ENCODE measurements at places on chromosomes 1 and 21. TPM values are rescaled to one million over a fixed set of nuclear protein-coding genes. Genes with fewer than 3 reads are reported as not detected.

Gene REN
- total RNA-seq, result not detected

Gene NBPF4
- total RNA-seq, result not detected

Gene CCT8
- 400 TPM for total RNA-seq

GRCh38 chr1:47935856-47936255 is 61.3 kb downstream of the TRABD2B start:
- no peak for DNase-seq

GRCh38 chr1:15005116-15005515 is 148.4 kb upstream of the TMEM51 start:
- no peak for DNase-seq

- no peak for DNase-seq
Observed at GRCh38 chr1:33039840-33040239, 3.2 kb upstream of the AK2 start.

GRCh38 chr1:35220976-35221375 is 28.0 kb upstream of the SFPQ start:
- no peak for DNase-seq

DNA sequence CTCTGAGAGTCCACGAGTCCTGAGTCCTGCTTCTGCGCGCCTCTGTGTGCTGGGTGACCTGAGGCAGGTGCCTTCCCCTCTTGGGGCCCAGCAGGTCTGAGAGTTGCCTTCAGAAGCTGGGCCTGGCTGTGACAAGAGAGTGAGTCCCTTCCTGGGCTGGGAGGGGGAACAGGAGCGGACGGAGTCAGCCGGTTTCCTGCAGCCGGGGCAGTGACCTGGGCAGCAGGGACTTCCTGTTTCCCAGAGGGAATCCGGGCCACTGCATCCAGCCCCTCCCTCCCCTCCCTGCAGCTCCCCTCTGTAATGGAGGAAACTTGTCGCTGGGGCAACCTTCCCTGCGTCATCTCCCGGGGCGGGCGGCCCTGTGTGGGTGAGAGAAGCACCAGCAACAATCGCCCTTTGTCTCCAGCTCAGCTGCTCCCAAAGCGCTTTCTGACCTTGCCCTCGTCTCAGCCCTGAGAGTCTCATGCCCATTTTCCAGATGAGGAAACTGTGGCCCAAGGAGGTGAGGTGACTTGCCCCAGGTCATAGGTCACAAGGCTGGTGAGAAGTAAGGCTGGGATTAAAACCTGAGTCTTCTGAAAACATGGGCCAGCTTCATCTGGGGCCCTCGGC is 61.1 kb downstream of the SDC3 start:
- no peak for DNase-seq

DNA sequence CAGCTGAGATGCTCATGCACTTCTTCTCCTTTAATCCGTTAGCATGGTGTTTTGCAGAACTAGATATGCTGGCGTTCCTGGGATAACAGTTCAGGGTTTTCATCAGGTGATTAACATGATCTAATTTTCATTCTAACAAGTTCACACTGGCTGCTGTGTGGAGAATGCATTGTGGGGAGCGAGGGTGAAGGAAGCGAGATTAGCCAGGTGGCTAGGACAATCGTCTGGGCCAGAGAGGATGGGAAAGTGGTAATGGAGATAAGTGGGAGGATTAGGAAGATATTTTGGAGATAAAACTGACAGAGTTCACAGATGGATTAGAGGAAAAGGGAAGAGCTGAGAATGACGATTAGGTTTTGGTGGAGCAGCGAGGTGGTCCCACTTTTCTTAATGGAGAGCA is 138.1 kb upstream of the MAGI3 start:
- DNase-seq, result no peak

DNA sequence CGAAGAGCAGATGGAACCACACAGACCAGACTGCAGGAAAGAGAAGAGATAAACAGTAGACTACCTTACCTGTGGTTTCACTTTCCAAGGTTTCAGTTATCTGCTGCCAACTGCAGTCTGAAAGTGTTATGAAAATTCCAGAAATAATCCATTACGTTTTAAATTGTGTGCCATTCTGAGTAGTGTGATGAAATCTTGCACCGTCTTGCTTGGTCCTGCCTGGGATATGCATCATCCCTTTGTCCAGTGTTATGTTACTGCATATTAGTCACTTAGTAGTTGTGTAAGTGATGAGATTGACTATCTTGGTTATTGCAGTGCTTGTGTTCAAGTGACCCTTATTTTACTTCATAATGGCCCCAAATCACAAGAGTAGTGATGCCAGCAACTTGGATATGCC is 33.9 kb downstream of the DNAJC6 start:
- DNase-seq, result no peak

DNA sequence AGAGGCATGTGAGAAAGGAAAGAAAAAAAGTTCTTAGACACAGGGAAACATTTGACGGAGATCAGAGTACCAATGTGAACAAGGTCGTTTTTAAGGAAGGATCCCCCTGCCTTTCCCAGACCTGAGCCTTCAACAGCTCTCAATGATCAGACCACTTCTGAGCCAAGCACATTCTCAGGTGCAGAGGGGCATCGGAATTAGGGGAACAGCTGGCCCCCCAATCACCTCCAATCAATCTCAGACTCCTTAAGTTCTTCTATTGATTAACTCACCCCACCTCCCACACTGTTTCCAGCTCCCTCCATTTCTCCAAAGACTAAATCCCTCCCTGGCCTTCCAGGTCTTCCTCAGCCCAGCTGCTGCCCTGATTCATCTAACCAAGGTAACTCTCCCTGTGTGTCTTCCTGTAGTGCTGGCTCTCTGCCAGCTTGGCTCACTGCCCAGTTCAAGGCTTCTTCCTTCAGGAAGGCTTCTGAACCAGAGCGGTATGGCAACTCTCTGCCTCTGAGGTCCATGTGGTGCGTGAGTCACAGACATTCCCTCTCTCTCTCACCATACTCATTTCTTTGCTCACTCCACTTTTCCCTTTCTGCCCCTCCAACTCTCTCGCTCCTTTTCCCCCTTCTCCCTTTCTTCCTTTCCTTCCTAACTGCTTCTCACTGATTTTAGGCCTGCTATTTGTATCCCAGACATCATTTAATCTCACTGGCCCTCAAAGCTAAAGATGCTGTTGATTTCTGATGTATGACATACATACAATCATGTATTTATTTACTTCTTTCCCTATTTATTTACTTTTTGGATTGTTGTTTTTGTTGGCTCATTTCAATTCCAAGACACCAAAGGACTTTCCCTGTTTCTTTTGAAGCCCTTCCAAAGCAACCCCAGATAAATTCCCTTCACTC is 18.1 kb downstream of the CFAP45 start:
- no peak for DNase-seq

DNA sequence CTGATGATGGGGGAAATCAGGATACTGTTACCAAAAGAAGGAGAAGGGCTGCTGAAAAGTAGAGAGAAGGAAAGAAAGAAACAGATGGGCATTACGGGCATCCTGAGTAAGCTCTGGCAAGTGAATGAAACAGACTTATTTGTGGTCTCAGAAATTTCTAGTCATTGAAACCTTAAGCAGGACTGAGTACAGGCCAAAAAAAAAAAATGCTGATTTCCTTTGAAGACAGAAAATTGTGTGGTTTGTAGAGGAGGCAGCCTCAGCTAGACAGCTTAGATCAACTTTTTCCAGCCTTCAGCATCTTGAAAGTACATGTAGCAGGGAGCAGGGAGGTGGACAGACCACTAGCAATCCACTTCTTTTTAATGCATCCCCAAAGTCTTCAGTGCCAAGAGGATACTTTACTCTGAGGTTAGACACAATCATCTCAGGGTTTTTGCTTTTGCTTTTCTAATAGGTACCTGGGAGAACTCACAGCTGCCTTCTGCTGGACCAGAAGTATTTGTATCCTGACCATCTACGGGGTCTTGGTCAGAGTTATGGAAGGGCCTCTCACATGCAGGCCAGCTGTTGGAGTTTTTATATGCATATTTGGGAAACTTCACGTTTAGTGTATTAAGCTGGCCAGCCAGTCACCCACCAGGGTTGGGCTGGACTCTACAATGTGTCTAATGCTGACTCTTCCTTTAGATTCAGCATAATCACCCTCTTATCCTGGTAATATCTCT is 10.6 kb upstream of the CAPZB start:
- no peak for DNase-seq

GRCh38 chr1:220928725-220929300 is 49.6 kb downstream of the HLX start:
- no peak for DNase-seq

GRCh38 chr1:165055581-165055980 is 300.9 kb downstream of the LMX1A start:
- no peak for DNase-seq

- no peak for DNase-seq
Observed at GRCh38 chr1:209769971-209770370, 14.1 kb downstream of the TRAF3IP3 start.

DNA sequence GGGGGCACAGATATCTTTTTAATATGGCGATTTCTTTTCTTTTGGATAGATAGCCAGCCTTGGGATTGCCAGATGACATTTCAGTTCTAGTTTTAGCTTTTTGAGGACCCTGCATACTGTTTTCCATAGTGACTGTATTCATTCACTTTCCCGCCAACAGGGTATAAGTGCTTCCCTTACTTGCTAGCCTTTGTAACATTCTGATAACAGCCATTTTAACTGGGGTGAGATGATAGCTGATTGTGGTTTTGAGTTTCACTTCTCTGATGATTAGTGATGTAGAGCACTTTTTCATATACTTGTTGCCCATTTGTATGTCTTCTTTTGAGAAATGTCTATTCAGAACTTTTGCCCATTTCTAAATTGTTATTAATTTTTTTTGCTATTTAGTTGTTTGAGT is 151.9 kb downstream of the NTPCR start:
- no peak for DNase-seq

DNA sequence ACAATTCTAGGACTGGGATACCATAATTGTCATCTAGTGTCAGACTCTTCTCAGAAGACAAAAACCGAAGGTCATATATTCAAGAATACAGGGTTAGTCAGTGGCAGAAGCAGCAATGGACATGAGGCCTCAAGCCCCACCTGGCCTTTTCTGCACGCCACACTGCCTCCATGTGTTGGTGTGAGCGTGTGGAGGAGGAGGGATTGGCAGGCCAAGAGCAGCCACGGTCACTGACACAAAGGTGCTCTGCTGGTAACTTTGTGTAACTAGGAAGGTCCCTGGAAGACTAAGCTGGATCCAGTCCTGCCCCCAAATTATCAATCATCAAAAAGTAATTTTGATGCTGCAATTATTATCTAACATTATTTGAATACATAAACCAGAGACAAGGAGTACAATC is 34.9 kb downstream of the HSF2BP start:
- no peak for DNase-seq

- no peak for DNase-seq
Observed at GRCh38 chr21:38380481-38381137, 117.7 kb downstream of the ERG start.

- no peak for DNase-seq
Observed at GRCh38 chr1:59671953-59672305, 142.8 kb upstream of the HOOK1 start.

DNA sequence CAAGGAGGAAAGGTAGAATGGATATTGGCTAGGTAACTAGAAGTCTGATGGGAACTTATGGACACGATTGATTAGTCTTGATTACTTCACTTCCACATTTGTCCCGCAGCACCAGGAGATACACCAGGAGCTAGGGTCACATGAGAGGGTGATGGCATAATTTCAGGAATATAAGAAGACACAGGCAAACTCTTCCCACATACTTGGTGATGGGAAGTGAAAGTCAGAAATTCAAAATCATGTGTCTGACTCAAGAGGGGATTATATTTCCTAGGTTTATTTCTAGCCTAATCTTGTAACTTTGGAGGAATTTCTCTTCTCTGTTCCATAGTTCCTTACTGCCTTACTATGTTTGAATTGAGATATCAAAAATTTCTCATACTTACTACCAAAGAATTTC is 185.0 kb downstream of the PBX1 start:
- no peak for DNase-seq

GRCh38 chr1:11735531-11735853 is 444 bp upstream of the AGTRAP start:
- no peak for DNase-seq

- no peak for DNase-seq
Observed at GRCh38 chr1:12714710-12715475, 1.0 kb upstream of the AADACL3 start.

DNA sequence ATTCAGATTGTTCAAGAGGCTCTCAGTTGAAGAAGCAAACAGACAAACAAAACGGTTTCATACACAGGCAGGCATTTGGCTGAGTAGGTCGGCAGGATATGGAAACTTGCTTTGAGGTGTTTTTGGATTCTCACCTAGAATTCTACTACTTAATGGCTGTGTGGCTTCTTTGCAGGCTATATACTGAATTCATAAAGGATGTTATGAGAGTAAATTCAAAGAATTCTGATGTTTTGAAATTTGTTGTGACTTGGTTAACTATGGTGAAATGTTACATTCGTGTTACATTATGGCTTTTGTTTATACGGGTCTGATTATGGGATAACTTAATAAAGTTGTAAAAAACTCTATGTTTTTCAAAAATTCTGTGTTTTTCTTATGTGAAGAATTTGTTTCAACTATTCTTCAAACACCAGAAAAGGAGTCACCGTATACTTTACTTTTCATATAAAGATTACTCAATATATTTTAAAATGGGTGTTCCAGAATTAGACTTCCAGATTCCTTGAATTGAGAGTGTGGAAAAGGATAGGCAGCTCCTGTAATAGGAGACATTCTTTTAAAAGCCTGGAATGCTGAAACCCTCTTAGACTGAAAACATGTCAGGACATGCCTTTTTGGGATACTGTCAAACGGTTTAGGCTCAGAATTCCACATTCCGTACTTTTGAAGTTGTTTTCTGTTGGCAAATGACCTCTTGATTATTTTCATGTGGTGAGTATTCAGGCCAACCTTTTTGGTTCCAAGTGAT is 8.2 kb upstream of the IRF2BP2 start:
- DNase-seq, result no peak

- DNase-seq, result peak; percentile 8
Observed at GRCh38 chr1:2466958-2467554, 9.0 kb upstream of the PLCH2 start.

DNA sequence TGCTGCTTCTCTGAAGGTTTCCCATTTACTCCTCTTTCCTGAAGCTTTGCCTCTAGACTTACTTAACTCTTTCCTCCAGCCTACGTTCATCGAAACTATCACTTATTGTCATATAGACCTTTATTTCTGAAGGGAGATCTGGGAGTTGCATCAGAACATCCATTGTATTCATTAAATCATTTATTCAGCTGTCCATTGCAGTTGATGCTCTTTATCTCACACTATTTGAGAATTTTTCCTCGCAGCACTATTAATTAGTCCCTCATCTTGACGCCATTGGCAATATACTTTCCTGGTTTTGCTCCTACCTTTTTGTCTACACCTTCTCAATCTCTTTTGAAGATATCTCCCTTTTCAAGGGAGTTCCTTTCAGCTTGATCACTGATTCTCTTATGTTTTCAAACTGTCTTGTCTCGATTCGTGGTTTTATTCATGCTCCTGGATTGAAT is 757 bp upstream of the LRIF1 start:
- no peak for DNase-seq

- DNase-seq, result no peak
Observed at GRCh38 chr21:20997311-20997635, 936 bp upstream of the NCAM2 start.

DNA sequence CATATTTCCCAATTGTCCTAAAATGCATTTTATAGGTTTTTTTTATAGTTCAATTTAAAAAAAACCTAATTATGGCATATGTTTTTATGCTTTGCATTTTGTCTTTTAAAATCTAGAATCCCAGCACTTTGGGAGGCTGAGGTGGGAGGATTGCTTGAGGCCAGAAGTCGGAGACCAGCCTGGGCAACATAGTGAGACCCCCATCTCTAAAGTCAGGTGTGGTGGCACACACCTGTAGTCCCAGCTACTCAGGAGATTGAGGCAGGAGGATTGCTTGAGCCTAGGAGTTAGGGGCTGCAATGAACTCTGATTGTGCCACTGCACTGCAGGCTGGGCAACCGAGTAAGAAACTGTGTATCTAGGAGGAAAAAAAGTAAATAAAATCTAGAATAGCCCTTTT is 137.2 kb upstream of the POU3F1 start:
- no peak for DNase-seq

Data from activated T-helper 1 cell treated with anti-CD3 and anti-CD28 coated beads, Interleukin-12 subunit alpha, Interleukin-12 subunit beta, Interleukin-2, Interleukin-4 antibody, amounts not matched to agents 30 ng/mL and 10 ng/mL and 1 ng/mL, durations not matched to agents 14 hours and 24 hours and 36 hours (primary cell).